Stimulated activated CD4-positive, alpha-beta T cell treated with anti-CD3 and anti-CD28 coated beads, TNF-alpha, amount 100 ng/mL, for 48 hours (primary cell): ENCODE measurements at places on chromosomes 5 and 9.

DNA sequence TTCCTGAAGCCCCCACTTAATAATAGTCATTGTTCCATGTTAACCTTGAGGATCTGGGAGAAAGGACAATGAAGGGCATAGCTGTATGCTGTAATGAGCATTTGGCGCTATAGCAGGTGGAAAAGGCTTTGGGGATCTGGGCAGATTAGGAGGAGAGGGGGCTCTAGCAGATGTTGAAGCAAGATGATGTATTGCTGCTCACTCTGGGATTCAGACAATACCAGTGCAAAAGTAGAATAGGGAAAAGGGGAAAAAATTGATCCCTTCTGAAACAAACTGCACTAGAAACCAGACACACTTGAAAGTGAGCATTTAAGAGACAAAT lies 575.3 kb upstream of the MEF2C start:
- no peak for DNase-seq

- DNase-seq = no peak
Measured at GRCh38 chr5:59798862-59799667, 94.5 kb downstream of the PDE4D start.

DNA sequence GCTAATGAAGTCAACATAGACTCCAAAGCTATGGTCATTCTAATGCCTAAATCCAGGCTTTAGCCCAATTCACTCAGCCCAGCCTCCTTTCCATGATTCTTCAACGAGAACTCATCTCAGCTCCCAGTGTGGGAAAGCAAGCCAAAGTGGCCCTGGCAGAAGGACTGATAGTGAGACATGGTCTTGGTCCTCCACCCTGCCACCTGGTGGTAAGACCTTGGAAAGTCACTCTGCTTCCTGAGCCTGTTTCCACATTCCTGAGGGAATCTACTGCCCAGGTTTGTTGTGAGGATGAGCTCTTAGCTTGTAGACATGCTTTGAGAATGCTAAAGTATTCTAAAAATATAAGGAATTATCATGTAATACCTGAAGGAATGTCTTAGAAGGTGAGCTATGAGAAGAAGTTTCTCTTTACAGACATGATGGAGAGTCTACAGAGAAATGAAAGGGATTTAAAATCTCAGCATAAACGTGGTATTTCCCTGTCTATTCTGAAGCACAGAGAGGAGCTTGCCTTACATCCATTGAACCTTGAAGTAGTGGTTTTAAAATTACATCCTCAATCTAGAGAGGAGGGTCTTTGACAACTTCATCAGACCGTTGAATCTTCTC lies 173.5 kb downstream of the TRIM32 start:
- no peak for DNase-seq

- no peak for DNase-seq
Measured at GRCh38 chr5:178115814-178116142, 2.4 kb downstream of the N4BP3 start.

GRCh38 chr5:71810023-71810422 lies 90.9 kb downstream of the CARTPT start:
- no peak for DNase-seq

DNA sequence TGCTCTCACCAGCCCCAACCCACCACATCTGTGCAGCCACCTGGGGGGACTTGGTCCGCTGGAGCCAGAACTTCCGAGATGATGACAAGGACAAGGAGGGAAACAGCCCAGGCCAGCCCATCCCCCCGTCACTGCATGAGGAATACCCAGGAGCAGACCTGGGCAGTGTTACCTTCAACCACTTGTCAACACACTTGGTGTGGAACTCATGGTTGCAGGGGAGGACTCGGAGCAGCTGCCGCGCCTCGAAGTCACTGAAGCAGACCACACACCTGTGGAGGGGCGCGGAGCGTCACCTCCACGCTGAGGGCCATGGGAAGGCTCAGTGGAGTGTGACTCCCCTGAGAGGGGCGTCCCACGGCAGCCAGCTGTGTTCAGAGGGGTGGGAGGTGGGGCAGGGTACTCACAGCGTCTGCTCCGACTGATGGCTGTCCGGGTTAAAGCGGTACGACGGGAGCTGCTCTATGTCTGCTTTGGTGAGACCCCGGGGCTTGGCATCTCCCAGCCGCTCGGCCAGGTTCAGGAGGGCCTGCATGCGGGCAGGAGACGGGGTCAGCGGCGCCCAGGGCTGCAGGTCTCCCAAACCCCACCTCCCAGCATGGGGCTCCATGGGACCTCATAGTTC lies 8.0 kb downstream of the RNF44 start:
- DNase-seq = no peak

DNA sequence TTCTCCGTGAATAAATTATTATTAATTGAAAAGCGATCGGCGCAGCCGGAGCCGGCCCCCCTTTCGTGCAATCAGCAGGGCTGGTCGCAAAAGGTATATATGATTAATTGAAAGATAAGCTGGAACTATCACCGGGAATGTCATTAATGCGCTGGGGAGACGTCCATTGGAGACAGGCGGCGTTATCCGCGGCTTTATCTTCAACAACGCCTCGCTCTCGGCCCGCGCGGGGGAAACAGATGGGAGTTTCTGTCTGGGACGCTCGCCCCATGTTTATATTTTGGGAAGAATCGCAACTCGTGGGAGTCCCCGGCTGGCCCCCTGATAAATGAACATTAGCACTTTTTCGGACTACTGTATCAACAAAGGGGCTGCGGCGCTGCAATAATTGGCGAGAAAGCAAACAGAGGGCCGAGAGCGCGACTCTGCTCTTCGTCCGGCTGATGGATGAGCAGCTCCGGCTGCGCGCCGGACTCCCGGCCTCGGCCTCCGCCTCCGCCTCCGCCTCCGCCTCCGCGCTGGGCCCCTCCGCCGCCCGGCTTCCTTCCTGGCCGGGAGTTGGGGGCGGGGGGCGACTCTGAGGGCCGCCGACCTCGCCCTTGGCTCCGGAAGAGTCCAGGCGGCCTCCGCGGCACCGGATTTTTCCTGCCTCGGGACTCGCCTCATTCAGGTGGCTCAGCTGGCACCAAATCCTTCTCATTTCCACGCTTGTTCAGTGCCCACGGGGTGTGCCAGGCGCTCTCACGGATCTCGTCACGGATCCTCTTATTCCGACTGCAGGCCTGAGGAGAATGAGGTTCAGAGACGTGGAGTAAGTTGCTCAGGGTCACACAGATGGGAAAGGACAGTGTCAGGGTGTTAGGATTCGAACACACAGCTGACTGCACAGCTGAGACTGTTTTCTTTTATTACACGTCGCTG lies 3.6 kb upstream of the NKX2-5 start:
- DNase-seq = no peak
